ENCODE measurements at places on chromosomes 3 and 15.
A peak's percentile ranks its signal among the peaks of the same experiment; 100 is the strongest.

DNA sequence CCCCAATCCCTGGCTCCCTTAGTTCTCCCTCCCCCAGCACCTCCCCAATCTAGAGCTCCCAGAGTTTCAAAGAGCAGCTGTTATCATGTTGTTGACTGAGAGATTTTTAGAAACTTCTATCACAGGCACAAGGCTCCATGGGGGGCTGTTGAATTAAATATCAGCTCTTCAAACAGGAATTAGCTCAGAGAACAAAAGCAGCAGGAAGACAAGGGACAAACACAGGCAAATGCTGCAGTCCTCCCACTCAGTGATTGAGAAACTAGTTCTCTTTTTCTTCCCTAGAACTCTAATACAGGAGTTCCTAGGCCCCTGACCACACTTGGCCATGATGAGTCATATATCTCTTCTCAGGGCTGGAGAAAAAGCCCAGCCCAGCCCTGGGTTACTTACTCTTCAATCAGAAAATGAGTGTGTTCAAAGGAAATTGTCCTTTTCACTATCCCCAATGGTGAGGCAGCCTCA, 262.1 kb downstream of the IGSF11 start:
- DNase-seq: no peak

GRCh38 chr15:43274136-43274535, 7.4 kb upstream of the TGM5 start:
- no peak for DNase-seq

GRCh38 chr3:174873832-174874657, 14.9 kb downstream of the NAALADL2 start:
- no peak for DNase-seq

DNA sequence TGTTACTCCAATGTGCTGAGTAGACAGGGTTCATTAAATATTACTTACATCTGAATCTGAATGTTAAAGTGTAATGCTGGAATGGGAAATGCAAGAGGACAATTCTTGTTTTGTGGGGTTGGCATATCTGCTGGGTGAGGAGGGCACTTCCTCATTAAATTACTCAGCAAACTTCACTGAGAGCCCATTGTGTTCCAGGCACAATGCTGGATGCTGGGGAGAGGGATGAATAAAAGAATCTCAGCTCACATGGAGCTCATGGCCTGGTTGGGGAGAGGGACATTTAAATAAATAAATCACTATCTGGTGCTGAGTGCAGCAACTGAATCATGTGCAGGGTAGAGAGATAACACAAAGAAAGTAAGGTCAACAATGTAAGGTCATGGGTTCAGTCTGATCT, 199.2 kb upstream of the CFAP20DC start:
- no peak for DNase-seq

DNA sequence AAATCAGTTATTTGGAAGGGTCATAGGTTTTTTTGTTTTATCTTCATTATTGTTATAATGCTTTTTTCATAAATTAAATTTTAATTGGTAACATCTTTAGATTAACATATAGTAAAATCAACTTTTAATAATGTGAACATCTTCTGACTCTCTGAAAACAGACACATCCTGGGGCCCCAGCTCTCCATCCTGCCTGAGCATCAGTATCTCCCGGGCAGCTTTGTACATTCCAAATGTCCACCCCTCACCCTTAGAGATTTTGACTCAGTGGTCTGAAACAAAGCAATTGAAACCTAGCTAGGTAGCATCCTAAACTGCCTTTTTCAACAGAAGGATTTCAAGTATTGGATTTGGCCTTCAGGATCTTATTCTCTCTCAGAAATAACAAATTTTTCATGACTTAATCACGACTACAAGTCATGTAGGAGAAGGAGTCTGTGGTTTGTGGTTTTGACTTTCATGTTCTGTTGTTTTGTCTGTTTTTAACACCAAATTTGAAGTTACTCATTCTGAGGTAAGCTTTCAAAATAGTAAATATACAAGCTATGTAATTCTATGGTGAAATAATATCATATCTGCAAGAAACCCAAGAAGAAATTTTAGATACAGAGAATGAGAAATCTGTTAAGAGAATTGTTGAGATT, 147.3 kb upstream of the UBE2E2 start:
- peak; percentile 73 for DNase-seq

DNA sequence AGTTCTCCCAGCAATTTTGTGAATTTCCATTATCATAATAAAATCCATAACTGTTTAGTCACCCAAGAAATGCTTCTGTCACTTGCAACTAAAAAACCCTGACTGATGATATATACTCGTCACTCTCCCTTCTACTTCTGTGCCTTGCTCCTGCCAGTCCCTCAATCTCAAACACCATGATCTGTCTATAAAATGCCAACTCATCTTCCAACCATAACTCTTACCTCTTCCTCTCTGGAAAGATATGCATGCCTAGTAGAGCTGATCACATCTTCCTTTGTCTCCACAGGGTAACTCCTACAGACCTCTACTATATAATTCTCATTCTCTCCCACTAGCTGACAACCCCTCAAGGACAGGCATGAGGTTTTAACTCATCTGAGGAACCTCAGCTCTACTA, 5.2 kb upstream of the VEPH1 start:
- no peak for DNase-seq

All from AG09309 (cell line).